Activated T-helper 1 cell treated with anti-CD3 and anti-CD28 coated beads, Interleukin-12 subunit alpha, Interleukin-12 subunit beta, Interleukin-2, Interleukin-4 antibody, amounts not matched to agents 30 ng/mL and 10 ng/mL and 1 ng/mL, durations not matched to agents 14 hours and 24 hours and 36 hours (primary cell): ENCODE measurements at places on chromosomes 5 and 9. TPM values are rescaled to one million over a fixed set of nuclear protein-coding genes. Genes with fewer than 3 reads are reported as not detected.
A peak's percentile ranks its signal among the peaks of the same experiment; 100 is the strongest.

The GLRA1 gene
- total RNA-seq, result not detected in 2 replicates

The APBB3 gene
- 17.2 and 21.2 TPM in 2 replicates for total RNA-seq

The FBP1 gene
- total RNA-seq, result 0.39 TPM in 1 of 2 replicates, not detected in the other

The OR1N1 gene
- total RNA-seq, result not detected in 2 replicates

The PRDM9 gene
- not detected in 2 replicates for total RNA-seq

DNA sequence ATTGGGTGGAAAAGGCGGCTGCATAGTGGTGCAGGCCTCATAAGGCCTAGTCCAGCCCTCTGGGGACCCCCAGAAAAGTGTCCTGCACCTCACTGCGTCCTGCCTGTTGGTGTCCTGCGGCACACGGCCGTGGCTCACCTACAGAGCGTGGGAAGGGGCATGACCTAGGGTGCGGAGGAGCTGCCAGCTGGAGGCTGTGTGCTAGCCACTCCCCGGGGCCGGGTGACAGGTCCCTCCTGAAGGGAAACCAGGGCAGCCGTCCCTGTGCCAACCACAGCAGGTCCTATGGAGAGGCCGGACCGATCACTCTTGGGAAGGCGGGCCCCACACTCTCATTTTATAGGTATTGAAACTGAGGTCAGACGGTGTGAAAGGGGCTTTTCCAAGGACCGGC is 150.7 kb downstream of the RXRA start:
- H3K27ac ChIP-seq, result no peak overlapping the region
- no peaks in the 10 kb centered on the region for H3K4me1 ChIP-seq
- no peaks in the 10 kb centered on the region for H3K36me3 ChIP-seq

DNA sequence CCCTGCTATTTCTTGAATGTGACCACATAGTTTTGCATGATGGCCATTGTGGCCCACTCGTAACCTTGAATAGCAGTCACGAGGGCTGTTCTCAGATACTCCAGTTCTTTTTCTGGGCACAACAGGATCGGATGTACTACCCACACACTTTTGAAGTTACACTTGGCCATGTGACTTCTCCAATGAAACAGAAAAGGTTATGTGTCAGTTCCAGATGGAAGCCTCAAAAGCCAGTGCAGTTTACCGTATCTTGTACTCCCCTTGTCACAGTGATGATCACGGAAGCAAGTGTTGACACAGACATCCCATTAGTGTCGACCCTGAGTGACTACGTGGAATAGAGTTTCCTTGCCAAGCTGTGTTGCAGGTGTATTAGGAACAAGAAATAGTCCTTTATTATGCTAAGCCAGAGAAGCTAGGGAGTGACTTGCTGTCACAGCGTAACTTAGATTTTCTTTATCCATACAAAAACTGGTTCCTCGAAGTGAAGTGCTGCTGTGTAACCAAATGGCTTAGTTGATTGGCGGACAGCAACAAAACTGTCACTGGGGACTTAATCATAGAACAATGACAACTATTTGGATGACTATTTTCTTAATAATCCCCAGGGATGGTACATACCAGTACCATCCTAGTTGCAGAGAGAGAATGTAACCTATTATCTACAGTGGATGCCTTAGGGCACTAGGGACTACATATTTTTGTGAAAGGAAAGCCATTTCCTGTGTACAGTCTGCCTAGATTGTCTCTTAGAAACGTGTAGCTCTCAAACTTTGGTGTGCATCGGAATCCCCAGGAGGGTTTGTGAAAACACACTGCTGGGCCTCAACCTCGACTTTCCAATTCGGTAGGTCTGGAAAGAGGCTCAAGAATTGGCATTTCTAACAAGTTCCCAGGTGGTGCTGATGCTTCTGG is 90.1 kb upstream of the DMRT1 start:
- H3K27ac ChIP-seq, result peak overlapping the region; percentile 40
- no peaks in the 10 kb centered on the region for H3K27me3 ChIP-seq
- H3K4me1 ChIP-seq, result peaks cover 56% of the 10 kb centered on the region

DNA sequence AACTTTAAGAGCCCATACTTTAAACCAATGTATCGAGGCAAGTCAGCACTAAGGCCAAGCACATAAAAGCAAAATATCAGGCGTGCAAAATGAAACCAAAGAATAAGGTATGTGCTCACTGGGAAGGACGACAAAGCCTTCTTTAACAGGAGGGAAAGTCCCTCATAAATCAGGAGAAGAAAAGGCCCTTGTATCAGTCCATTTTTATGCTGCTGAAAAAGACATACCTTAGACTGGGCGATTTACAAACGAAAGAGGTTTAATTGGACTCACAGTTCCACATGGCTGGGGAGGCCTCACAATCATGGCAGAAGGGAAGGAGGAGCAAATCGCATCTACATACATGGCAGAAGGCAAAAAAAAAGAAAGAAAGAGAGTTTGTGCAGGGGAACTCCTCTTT is 68.9 kb downstream of the UBE2QL1 start:
- H3K36me3 ChIP-seq, result no peaks in the 10 kb centered on the region
- no peak overlapping the region for H3K4me3 ChIP-seq
- H3K27me3 ChIP-seq, result peaks cover 7% of the 10 kb centered on the region
- no peak for DNase-seq

DNA sequence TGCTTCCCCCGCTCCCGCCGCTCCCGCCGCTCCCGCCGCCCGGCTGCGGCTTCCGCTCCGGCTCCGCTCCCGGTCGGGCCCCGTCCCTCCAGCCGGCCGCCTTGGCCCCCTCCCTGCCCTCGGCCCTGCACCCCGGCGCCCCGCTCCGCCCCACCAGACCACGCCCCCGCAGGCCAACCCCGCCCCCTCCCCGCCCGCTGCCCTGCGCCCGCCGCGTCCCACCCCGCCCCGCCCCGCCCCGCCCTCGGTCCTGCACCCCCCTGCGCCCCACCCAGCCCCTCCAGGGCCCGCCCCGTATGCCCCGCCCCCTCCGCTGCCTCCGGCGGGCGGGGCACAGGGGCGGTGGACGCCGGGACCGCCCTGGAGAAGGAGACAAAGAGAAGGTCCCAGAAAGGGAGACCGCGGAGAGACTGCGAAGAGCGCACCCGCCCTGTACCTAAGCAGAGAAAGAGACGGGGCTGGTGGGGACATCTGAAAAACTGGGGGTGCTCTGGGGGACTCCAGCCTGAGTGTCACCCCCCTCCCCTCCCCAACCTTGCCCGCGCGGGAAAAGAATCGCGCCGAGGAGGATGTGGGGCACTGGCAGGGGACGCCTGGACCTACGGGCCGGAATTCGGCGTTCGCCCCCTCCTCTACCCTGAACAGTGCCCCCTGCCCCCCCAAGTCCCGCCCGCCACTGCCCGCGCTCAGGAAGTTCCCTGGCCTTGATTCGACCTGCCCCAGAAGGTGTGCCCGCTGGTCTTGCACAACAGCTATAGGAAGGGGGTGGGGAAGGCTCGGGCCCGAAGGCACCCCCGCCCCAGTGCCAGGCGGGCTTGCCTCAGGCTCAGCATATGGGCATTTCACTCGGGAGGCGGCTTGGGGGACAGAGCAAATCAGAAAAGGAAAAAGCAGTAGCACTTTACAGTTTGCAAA is 42.8 kb upstream of the STXBP1 start:
- H3K27ac ChIP-seq, result peak overlapping the region; percentile 87
- H3K27me3 ChIP-seq, result no peaks in the 10 kb centered on the region
- peak; percentile 78 for DNase-seq
- H3K4me1 ChIP-seq, result peaks cover 49% of the 10 kb centered on the region
- H3K36me3 ChIP-seq, result no peaks in the 10 kb centered on the region
- H3K4me3 ChIP-seq, result peak overlapping the region; percentile 85

DNA sequence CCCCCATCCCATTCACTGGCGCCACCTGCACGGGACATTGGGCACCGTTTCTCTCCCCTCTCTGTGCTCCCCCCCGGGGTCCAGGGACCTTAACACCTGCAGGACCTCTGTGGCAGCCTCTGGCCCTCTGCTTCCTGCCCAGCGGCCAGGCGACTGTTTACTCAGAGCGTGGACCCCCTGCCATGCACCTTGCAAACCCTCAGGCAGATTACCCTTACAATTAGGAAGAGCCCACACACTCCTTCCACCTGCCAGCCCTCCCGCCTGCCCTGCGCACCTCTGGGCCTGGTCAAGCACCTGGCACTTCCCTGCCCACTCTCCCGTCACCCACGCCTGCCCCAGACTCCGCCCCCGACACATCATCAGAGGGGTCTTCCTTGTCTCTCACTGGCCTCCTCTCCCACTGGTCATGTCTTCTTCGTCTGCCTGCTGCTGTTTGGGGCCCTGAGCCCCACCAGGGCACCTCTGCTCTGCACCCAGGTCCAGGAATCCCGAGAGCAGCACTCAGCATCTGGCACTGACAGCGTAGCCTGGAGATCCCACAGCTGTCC is 281.3 kb upstream of the IRX4 start:
- no peaks in the 10 kb centered on the region for H3K36me3 ChIP-seq
- no peak overlapping the region for H3K27ac ChIP-seq
- no peaks in the 10 kb centered on the region for H3K27me3 ChIP-seq
- no peak for DNase-seq

- no peaks in the 10 kb centered on the region for H3K36me3 ChIP-seq
- H3K27ac ChIP-seq, result no peak overlapping the region
- H3K4me3 ChIP-seq, result no peak overlapping the region
- peaks cover 22% of the 10 kb centered on the region for H3K27me3 ChIP-seq
- DNase-seq, result no peak
Measured at GRCh38 chr5:159041444-159042198, 58.1 kb downstream of the EBF1 start.

DNA sequence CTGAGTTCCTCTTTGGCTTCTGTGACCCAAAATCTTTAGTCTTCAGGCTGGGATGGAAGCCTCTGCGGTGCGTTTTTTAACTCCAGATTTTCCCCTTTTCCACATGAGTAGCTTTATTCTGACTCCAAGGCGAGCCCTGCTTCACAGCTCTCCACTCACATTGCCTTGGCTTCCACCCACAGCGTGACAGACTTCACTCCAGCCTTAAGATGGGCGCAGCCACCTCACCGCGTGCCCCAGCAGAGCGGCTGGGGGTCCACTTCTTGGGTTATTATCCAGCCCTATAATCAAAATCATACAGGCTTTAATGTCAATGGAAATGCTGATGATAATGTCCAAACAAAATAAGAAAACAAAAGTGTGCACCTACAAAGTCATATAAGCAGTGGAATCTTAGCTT is 1.2 kb downstream of the EXOC3 start:
- no peak for DNase-seq
- peaks cover 35% of the 10 kb centered on the region for H3K36me3 ChIP-seq
- peak overlapping the region; percentile 59 for H3K27ac ChIP-seq

DNA sequence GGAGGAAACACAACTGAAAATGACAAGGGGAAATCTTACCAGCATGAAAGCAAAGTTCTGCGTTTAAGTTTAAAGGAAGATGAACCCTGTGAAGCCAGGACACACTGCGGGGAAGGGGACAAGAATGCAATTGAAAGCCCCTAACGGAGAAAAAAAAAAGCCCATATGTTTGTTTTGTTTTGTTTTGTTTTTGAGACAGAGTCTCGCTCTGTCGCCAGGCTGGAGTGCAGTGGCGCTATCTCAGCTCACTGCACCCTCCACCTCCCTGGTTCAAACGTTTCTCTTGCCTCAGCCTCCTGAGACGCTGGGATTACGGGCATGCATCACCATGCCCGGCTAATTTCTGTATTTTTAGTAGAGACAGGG is 2.9 kb downstream of the STK10 start:
- H3K27ac ChIP-seq, result peak overlapping the region; percentile 99
- H3K4me1 ChIP-seq, result peaks cover 58% of the 10 kb centered on the region
- peaks cover 16% of the 10 kb centered on the region for H3K36me3 ChIP-seq
- no peak for DNase-seq
- H3K4me3 ChIP-seq, result peak overlapping the region; percentile 99
- H3K27me3 ChIP-seq, result peaks cover 5% of the 10 kb centered on the region

DNA sequence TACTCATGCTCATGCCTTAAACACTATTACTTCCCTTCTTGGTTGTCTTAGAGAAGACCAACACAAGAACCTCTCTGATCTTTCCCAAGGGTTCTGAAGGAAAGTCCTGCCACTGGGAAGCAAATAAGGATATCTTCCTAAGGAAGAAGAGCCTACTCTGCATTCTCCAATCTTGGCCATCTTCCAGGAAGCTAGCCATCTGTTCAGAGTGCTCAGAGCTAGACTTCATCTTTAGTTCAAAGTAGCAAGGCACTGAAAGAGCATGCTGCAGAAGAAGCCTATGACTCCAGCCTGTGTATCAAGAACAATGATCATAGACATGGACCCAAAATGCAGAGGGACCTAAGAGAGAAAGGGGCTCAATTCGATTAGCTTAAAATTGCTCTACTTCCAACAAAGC is 114.7 kb downstream of the KIAA0825 start:
- no peaks in the 10 kb centered on the region for H3K36me3 ChIP-seq
- no peak for DNase-seq
- H3K27ac ChIP-seq, result no peak overlapping the region
- H3K4me3 ChIP-seq, result no peak overlapping the region
- H3K4me1 ChIP-seq, result no peaks in the 10 kb centered on the region

GRCh38 chr9:125744616-125745015 is 2.6 kb upstream of the PBX3 start:
- no peak overlapping the region for H3K27ac ChIP-seq
- H3K4me1 ChIP-seq, result peaks cover 26% of the 10 kb centered on the region
- peaks cover 7% of the 10 kb centered on the region for H3K36me3 ChIP-seq
- H3K27me3 ChIP-seq, result peaks cover 25% of the 10 kb centered on the region
- no peak overlapping the region for H3K4me3 ChIP-seq
- no peak for DNase-seq

- no peak for DNase-seq
- no peaks in the 10 kb centered on the region for H3K36me3 ChIP-seq
- H3K4me1 ChIP-seq, result no peaks in the 10 kb centered on the region
- no peaks in the 10 kb centered on the region for H3K27me3 ChIP-seq
- no peak overlapping the region for H3K4me3 ChIP-seq
Measured at GRCh38 chr5:155906046-155906445, 420.9 kb upstream of the SGCD start.
